CD14-positive monocyte (primary cell): ENCODE measurements at places on chromosomes 13 and 19. TPM values are rescaled to one million over a fixed set of nuclear protein-coding genes. Genes with fewer than 3 reads are reported as not detected.

DNA sequence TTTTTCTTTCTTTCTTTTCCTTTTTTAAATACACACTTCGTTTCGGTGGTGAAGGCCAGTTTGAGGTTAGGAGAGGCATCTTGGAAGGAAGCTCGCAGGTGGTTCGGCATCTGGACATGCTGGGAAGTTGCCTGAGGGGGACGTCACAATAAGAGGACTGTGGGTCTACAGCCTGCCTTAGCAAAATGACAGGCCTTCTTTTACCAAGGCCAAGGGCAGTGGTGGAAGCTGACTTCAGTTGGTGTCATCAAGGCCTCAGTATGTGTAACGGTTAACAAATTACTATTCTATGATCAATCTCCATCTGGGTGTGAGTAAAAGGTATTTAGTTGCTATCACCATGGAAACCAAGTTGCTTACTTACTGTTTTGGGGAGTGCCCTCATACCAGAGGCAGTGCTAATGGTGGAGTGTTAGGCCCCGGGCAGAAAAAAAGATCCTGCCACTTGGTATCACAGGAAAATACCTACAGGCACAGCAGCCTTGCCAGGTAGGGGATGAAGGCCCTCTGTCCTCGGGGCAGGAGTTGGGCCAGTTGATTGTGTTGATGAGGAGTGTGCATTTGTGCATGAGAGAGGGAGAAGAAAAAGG lies 10.3 kb downstream of the ACTN4 start:
- DNase-seq: no peak

GRCh38 chr19:45539459-45539858 lies 32.2 kb downstream of the VASP start:
- no peak for DNase-seq

DNA sequence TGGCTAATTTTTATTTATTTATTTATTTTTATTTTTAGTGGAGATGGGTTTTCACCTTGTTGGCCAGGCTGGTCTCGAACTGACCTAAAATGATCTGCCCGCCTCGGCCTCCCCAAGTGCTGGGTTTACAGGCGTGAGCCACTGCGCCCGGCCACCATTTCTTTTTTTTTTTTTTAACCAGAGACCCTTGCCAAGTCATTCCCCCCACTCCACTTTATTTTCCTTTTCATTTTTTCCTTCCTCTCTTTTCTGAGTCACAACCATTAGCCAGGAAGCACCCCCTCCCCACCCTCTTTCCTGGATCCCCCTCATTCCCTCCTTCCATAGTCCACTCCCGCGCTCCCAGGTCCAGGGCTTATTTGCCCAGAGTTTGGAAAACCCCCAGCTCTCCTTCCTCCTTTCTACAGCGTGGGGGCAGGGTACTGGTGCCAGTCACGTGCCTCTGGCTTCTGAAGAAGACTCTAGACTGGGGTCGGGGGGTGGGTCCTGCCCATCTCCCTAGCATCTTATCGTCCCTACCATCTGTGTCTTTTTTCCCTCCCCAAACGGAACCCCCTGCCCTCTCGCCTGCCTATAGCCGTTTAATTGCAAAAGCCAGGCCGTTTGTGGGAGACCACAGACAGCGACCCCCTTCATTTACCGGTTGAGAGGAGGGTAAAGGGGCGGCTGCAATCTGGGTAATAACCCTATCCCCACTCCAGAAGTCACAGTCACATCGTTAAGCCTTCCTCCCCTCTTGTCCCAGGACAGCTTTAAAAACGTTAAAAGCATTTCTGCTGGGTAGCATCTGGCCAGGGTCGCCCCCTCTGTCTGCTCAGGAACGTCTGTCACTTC lies 1.1 kb upstream of the CALR start:
- peak; percentile 60 for DNase-seq

GRCh38 chr19:1874554-1875185 lies 10.6 kb downstream of the ABHD17A start:
- DNase-seq: peak; percentile 56

- DNase-seq: no peak
Observed at GRCh38 chr19:32388393-32388855, 17.1 kb upstream of the DPY19L3 start.

GRCh38 chr13:20424949-20425348 lies 100.7 kb downstream of the CRYL1 start:
- DNase-seq: no peak

- no peak for DNase-seq
Observed at GRCh38 chr13:89465366-89465765, 1794.2 kb downstream of the SLITRK5 start.

GRCh38 chr13:48892053-48892687 lies 83.5 kb upstream of the FNDC3A start:
- peak; percentile 67 for DNase-seq

CGB1 gene
- polyA plus RNA-seq: not detected in 2 replicates

UBE2L5 gene
- not detected for polyA plus RNA-seq

POSTN gene
- polyA plus RNA-seq: not detected

ZNF439 gene
- polyA plus RNA-seq: 0.86 and 2.1 TPM in 2 replicates
